ENCODE measurements at places on chromosomes 12 and 14.

- DNase-seq = no peak
These were observed 274.7 kb downstream of the SLC6A15 start for GRCh38 chr12:84637926-84638325.

DNA sequence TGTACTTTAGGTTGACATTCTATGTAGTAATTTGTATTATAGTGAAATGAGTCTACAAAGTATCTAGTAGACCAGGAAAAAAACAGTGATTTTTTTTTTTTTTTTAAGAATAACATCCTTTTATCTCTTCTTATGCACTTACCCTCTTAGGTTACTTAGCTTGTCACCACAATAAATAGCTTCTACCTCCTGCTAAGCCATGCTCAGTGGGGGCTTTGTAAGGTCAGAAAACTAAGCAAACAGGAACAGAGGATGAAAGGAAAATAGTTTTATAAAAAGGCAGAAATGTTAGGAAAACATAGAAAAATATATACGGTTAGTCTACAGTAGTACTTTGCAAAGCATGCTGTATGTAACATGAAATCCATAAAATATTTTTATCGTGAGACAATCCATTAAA lies 385.3 kb upstream of the ATXN7L3B start:
- no peak for DNase-seq

- no peak for DNase-seq
These were observed 514.1 kb downstream of the MED13L start for GRCh38 chr12:115763376-115763775.

DNA sequence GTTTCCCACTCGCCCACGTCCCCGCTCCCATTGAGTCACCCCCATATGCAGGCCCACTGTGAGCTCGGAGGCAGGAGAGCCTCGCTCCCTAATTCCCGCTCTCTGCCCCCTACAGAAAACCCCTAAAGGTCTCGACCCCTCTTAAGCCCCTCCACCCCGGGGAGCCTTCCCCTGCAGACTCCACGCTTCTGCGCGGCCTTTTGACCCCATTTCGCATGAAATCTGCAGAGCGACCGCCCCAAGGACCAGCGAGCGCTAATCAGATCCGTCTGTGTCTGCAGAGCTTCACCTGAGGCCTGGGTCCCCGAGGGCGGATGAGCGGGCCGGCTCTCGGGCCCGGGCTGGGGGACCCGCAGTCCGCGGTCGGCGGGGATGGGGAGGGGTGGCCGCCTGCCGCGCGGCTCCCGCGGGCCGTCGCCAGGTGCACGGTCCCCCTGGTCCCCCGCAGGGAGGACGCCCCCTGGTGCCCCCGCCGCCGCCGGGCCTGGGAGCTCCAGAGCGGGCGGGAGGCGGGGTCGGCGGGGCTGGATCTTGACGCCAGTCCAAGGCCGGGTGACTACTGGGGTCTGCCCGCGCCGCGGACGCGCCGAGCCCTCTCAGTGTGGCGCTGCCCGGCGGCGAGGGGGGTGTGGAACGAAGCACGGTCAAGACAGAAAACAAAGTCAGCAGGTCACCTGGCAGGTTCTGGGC lies 10.1 kb downstream of the BMP4 start:
- DNase-seq = no peak

- no peak for DNase-seq
These were observed 149.9 kb upstream of the FBXO33 start for GRCh38 chr14:39582028-39582654.

DNA sequence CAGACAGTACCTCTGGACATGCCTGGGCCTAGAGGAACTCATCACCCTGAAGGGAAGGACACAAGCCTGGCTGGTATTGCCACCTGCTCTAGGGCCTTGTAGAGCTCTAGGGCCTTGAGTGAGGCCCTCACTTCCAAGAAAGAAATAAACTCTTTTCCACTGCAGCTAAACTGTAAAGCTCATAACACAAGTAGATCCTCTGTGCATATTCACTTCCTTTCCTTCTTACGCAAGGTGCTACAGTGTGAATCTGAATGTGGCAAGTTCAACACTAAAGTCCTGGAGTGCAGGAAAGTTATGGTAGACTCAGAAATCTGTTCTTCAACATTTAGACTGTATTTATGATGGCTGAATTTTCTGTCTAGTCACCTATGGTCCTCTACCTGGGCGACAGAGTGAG lies 14.5 kb downstream of the RNASE3 start:
- no peak for DNase-seq

Data from erythroblast (primary cell).